NCI-H187 (cell line): ENCODE measurements at places on chromosomes 6 and 20.

- no peak for DNase-seq
These were observed 36.3 kb upstream of the LRRC1 start for GRCh38 chr6:53758496-53758895.

DNA sequence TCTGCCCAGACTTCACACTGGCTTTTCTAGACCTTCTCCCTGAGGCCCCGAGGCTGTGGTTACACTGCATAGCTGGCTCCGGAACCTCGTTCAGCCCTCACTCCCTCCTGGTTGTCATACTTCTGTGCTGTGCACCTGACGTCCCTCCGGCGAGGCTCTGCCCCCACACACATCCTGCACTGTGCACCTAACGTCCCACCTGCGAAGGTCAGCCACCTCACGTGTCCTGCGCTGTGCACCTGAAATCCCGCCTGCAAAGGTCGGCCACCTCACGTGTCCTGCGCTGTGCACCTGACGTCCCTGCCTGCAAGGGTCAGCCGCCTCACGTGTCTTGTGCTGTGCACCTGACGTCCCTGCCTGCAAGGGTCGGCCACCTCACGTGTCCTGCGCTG lies 111.0 kb upstream of the FRMD1 start:
- DNase-seq, result no peak

DNA sequence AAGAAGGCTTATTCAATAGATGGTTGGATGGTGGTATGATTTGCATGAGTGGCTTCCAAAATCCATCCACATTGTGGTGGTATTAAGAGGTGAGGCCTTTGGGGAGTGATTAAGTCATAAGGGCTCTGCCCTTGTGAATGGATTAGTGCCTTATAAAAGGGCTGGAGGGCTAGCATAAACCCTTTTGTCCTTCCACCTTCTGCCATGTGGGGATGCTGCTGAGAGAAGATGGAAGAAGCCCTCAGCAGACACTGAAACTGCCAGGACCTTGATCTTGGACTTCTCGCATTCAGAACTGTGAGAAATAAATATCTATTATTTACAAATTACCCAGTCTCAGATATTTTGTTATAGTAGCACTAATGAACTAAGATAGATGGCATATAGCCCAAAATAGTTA lies 27.8 kb upstream of the SRPK1 start:
- DNase-seq, result no peak

DNA sequence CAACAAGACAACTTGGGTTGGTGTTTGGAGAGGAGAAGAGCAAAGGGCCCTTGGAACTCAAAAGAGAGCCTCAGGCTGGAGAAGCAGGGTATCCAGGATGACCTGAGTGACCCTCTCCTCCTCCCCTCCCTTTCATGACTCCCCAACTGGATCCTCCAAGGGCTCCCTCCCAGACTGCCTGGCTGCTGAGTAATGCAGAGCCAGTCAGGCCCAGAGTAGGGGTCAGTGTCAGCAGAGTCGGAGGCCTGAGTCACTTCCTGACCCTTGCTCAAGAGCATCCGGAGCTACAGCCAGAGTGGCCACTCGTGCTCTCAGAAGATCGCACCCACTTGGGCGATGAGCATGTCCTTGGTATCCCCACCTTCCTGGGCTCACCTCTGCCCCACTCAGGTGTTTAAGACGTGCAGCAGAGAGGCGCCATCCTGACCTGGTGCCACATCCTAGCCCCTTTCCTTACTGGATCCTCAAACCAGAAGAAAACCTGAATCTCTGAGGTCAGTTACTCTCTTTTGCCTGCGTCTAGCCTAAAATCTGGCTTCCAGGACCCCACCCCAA lies 2.8 kb upstream of the MAPK13 start:
- DNase-seq, result no peak

DNA sequence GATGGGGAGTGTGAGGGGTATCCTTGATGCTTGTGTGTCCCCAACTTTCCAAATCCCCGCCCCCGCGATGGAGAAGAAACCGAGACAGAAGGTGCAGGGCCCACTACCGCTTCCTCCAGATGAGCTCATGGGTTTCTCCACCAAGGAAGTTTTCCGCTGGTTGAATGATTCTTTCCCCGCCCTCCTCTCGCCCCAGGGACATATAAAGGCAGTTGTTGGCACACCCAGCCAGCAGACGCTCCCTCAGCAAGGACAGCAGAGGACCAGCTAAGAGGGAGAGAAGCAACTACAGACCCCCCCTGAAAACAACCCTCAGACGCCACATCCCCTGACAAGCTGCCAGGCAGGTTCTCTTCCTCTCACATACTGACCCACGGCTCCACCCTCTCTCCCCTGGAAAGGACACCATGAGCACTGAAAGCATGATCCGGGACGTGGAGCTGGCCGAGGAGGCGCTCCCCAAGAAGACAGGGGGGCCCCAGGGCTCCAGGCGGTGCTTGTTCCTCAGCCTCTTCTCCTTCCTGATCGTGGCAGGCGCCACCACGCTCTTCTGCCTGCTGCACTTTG lies at the start of gene TNF:
TSS of gene TNF (plus strand) at position 231 of the 567 bp plus-strand sequence. CDS start at position 408, 177 bp downstream.
- no peak for DNase-seq

GRCh38 chr6:41997456-41997855 lies 52.9 kb upstream of the TAF8 start:
- DNase-seq, result no peak

DNA sequence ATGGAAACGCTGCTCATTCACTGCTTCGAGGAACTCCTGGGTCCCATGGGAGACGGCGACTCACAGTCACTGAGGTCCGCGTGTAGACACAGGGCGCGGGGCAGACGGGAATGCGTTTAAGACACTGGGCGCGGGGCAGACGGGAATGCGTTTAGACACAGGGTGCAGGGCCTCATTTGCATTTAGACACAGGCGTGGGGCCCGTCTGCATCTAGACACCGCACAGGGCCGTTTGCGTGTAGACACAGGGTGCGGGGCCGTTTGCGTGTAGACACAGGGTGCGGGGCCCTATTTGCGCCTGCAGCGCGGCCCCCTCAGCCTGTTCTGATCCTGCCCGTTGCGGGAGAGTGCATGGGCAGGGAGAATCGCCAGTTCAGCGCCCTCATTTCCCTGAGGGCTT lies 10.4 kb downstream of the DACT2 start:
- no peak for DNase-seq

- no peak for DNase-seq
These were observed 60.1 kb upstream of the PLEKHG1 start for GRCh38 chr6:150539568-150539967.

DNA sequence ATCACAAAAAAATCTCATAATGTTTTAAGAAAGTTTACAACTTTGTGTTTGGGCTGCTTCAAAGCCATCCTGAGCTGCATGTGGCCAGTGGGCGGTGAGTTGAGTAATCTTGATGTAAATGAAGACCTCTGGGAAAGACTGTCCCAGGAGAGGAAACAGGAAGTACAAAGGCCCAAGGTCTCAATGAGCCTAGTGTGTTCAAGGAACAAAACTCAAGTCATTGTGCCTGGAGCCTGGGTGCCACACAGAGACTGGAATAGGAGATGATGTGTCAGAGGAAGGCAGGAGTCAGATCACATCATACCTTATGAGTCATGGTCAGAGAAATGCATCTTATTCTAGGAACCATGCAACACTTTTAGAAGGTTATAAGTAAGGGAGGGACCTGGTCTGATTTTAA lies 51.5 kb downstream of the COL19A1 start:
- DNase-seq, result no peak

DNA sequence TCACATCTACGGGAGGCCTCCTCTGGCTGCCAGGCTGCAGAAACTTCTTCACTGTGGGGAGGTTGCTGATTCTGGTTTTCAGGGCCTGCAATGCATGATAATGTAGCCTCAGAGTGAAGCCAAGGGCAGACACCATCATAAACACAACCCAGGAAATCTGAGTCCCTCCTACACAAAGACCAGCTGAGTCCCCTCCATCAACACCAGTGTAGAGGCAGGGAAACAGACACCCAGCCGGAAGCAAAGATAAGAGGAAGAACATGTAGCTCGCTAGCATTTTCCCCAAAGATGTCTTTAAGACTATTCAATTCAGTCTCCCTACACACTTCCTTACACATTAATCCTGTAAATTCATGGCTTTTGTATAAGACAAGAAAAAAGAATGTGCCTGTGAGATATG lies 23.6 kb downstream of the GSTA2 start:
- DNase-seq, result no peak

DNA sequence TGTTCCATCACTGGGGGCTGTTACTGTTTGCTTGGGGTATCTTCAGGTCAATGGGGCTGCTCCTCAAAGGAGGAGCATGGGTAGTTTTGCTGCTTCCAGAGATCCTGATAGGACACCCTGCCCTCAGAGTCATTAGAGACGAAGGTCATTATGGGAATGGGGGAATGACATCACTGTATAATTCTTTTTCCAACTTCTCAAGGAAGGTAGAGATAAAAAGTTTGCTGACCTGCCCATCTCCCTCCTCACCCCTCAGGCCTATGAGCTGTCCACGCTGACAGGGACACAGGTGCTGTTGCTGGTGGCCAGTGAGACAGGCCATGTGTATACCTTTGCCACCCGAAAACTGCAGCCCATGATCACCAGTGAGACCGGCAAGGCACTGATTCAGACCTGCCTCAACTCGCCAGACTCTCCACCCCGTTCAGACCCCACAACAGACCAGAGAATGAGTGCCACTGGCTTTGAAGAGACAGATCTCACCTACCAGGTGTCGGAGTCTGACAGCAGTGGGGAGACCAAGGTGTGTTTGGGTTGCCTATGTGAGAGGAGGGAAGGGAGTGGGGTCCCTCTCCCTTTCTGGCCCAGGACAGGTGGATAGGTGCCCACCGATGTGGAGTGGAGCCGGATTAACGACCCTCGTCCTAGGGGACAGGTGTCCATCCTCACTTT lies 2.7 kb downstream of the SRF start:
- DNase-seq, result no peak

GRCh38 chr20:34201531-34201930 lies 39.7 kb upstream of the ASIP start:
- no peak for DNase-seq

- DNase-seq, result no peak
These were observed 102.6 kb upstream of the ADGRF4 start for GRCh38 chr6:47595785-47596184.

DNA sequence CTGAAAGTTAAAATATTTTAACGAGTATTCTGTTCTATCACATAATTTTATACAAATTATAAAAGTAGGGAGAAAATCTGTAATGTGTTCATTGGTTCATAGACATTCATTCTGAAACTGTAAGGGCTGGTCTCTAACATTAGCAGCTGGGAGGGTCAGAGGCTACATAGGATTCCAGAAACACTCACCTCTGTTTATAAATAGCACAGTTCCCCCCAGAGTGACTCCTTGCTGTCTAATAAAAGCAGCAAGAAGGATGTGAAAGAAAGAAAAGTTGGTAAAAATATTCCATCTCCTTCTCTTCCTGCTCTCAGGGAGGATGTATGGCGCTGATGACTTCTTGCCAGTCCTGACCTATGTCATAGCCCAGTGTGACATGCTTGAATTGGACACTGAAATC lies 25.3 kb upstream of the NAA20 start:
- no peak for DNase-seq

- DNase-seq, result no peak
These were observed 7.7 kb downstream of the TXNDC5 start for GRCh38 chr6:7902867-7903266.

- DNase-seq, result no peak
These were observed 48.1 kb upstream of the MDGA1 start for GRCh38 chr6:37745748-37746147.

GRCh38 chr20:43202100-43202499 lies 12.4 kb upstream of the PTPRT start:
- DNase-seq, result no peak

DNA sequence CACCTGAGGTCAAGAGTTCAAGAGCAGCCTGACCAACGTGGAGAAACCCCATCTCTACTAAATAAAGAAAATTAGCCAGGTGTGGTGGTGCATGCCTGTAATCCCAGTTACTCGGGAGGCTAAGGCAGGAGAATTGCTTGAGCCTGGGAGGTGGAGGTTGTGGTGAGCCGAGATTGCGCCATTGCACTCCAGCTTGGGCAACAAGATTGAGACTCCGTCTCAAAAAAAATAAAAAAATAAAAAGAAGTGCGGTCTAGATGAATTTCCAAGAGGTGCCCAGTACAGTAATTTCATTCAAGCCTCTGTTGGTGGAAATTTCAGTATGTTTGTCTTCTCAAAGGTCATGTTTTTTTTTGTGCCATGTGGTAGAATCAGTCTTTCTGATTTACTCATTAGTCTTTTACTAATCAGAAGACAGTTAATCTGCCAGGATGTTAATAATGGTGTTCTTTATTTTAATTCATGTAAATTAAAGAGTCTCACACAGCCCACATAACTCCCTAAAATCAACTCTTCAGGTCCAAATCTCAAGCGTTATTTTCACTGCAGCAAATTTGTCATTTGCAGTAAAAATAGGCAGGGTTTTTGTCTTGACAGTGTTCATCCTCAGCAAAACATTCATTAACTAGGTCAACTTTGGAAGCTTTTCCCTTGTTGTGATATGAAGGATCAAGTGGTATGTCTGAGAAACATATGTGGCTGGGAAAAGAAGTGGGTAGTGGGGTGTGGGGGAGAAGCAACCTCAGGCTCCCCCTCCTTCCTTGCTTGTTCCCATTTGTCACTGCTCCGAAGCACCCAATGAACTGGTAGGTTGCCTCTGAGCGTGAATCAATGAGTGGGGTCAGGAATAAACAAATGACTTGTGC lies 13.3 kb downstream of the TP53INP2 start:
- DNase-seq, result no peak

DNA sequence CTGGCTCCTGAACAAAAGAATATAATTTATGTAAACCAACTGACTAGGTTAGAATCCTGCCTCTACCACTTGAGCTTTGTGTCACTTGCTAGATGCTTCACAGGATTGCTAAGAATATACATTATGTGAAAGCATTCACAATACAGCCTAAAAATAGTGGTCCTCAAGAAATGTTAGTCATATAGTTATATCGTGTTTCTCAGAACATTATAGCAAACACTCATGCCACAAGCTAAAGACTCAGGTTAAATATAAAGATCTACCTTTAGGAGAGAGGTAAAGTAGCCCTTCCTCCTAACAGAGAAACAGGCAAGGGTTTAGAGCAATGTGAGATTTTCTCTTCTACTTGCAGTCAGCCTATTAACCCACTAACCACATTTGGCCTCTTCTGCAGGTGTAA lies 17.8 kb upstream of the ALDH8A1 start:
- no peak for DNase-seq
